Fibroblast of upper back skin (primary cell): ENCODE measurements at places on chromosomes 1 and 21.
A peak's percentile ranks its signal among the peaks of the same experiment; 100 is the strongest.

DNA sequence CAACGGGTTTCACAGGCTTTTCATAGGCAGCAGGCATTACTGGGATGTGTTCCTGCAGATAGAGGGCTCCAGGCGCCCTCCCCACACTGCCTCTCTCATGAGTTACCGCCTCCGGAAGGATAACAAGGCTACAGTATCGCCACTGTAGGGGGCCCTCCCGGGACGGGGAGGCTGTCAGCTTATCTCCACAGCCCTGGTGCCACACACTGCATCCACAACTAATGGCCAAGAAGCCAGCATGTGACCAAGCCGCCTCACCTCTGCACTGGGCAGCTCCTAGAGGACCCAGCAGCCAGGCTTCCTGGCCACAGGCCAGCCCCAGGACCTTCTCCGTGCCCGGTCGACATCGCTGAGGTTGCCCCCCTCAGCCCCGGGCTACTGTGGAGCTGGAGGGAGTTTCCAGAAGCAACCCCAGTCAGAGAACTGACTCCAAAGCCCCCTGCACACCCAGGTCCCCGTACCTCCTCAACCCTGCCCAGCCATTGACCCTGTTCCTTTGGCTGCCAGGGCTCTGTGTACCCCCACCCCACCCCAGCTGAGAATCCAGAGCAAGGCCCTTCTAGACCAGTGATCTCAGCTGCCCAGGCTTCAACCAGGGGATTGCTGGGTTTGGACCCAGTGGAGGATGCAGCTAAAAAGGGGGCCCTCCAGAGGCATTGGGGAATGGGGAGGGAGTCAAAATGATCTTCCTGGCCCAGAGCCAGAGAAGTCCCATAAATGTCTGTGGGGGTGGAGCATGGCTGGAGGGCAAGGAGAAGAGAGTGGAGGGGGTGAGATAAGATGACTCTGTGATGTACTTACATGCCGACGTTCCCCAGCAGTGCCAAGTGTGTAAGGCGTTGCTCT, 45.0 kb downstream of the NEK2 start:
- no peak for DNase-seq

DNA sequence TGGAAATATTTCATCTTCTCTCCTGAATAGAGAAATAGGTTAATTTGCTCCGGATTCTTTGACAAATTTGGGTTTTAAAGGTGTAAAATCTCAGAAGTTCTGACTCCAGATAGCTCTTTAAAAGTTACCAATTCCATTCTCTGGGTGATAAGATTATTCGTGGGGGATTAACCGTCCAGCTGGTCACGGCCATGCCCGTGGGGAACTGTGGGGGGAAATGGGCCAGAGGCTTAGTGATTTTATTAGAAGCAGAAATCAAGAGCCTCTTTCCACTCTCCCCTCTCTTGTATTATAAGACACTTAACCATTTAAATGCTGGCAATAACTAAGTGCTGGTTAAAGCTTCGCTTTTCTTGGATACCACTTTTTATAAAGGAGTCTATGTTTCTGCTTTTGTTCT, 376.4 kb upstream of the KAZN start:
- DNase-seq = no peak

DNA sequence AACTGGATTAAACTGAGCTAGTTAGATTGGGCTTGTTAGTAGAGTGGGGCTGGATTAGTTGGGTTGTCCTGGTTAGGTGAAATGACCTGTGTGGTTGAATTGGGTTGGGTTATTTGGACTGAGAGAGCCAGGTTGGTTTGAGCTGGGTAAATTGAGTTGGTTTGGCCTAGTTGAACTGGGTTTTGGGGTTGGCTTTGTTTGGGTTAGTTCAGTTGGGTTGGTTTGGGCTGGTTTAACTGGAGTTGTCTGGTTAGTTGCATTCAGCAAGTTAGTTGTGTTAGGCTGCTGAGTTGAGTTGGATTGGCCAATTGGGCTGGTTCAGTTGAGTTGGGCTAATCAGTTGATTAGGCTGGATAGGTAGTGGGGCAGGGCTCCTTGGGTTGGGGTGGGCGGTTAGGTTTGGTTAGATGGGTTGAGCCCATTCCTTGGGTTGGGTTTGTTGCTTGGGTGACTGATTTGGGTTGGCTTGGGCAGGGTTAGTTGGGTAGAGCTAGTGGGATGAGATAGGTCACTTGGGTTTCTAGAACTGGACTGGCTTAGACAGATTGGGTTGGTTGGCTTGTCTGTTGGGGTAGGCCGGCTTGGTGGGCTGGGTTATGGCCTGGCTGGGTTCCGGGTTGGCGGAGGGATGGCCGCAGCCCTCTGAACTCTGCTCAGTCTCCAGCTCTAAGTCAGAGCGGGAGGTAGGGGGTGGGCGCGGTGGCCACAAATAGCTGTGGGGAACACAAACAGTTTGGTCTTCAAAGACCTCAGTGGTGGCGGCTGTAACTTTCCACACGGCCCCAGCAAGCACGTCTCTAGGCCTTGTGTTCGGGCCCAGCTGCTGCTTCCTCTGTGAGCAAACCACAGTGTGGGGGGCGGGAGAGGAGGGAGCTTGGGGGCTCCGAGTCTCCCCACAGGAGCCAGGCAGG, 67.2 kb upstream of the RUNX3 start:
- DNase-seq = no peak

DNA sequence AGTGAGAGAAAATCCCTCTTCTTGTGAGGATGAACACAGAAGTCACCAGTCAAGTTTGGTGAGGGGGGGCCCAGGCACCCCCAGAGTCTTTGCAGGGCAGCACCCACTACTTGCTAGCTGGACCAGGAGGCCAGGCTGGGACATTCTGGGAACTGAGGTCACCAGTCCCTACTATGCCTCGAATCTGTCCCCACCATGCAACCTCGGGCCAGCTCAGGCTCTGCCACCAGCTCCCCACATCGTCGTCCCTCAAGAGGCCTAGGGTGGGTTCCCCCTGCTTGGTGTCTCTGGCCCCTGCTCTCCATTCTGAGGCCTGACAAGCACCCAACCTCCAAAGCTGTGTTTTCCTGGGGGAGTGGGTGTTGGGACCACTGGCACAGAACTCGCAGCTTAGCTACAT, 22.2 kb upstream of the ZNF678 start:
- DNase-seq = no peak

DNA sequence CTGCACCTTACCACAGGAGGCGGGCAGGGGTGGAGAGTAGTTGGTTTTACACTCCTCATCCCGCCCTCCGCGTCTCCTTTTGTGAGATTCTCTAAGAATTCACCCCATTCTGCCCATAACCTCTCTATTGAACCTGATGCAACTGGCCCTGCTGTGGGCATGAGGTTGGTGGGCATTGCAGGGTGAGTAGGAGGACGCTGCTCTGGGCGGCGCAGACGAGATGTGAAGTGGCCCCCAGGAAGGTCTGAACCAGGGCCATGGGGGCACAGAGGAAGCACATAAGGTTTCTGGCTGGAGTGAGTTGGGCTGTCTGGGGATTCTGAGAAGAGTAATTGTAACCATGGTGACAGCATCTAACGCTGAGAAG, 8.8 kb downstream of the PADI1 start:
- no peak for DNase-seq

GRCh38 chr1:6596351-6596750, 6.3 kb downstream of the KLHL21 start:
- no peak for DNase-seq

DNA sequence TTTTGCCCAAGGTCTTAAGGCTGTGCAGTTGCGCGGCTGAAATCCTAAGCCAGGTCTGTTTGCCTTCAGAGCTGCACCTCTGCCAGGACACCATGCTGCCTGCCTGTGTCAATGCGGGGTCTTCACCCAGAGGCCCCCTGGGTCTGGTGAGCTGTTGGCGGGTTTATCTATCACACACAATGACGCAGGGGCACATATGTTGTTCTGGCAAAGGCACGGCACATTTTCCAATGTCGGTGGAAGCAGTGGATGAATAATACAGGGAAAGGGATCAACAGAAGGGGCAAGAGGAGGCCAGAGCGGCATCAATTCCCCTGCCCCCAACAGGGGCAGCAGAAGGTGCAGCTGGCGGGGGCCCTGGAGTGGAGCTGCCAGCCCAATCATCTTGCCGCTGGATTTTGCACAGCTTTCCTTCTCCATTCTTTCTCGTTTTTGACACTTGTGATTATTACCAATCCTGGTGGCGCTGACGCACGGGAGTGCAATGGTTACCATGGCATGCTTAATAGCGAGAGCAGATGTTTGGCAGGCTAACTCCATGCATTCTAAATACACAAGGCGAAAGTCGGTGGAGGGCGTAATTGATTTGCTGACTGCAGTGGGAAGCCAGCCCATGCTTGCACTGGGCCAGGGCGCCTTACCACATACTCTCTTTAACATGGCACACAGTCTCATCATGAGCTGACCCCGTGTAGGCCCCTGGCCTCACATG, 45.8 kb upstream of the CYP2J2 start:
- peak; percentile 48 for DNase-seq

GRCh38 chr1:172513479-172513878, 19.5 kb upstream of the SUCO start:
- no peak for DNase-seq

DNA sequence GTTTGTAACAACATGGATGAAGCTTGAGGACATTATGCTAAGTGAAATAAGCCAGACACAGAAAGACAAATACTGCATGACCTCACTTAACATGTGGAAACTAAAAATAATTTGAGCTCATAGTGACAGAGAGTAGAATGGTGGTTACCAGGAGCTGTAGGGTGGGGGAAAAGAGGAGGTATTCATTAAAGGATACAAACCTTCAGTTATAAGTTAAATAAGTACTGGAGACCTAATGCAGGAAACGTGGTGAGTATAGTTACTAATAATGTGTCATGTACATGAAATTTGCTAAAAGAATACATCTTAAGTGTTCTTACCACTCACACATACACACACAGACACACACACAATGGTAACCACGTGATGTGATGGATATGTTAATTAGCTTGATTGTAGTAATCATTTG, 86.7 kb downstream of the NGF start:
- DNase-seq = peak; percentile 87

- DNase-seq = no peak
Measured at GRCh38 chr1:189463166-189463565, 1014.5 kb downstream of the BRINP3 start.

GRCh38 chr1:204435872-204436271, 24.3 kb upstream of the PPP1R15B start:
- no peak for DNase-seq

GRCh38 chr1:164763098-164763497, 204.1 kb downstream of the PBX1 start:
- no peak for DNase-seq

- no peak for DNase-seq
Measured at GRCh38 chr1:173853074-173853473, 14.7 kb downstream of the GAS5 start.

DNA sequence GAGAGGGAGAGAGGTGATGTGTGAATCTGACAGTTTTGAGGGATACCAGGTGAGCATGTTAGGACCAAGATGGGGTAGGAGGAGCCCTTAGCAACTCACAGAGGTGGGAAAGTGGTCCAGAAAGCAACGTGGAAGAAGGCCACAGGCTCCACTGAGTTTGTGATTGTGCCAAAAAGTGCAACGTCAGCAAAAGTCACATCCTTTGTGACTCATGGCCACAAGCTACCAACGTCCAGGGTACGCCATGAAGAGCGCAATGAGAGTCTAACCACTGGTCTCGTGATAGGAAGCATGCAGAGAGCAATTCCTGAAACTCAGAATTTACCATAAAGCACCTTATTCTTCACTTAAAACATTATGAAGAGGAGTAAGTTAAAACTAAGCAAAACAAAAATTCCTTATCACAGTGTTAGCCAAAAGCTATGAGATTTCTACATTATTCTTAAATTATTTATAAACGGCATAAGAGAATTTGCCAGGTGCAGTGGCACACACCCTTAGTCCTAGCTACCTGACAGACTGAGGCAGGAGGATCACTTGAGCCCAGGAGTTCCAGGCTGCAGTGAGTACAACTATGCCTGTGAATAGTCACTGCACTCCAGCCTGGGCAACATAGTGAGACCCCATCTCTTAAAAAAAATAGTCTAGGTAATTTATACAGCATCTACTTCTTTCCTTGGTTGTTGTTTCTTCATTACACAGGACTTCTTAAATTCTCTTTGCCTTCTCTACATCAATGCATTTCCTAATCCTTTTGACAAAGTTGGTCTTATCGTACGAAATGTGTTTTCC, 55.2 kb downstream of the COLGALT2 start:
- no peak for DNase-seq

GRCh38 chr1:29279951-29280391, 43.6 kb downstream of the PTPRU start:
- no peak for DNase-seq

- peak; percentile 55 for DNase-seq
Measured at GRCh38 chr1:160362168-160362957, 4.5 kb upstream of the NHLH1 start.

- no peak for DNase-seq
Measured at GRCh38 chr1:163300568-163300967, 21.2 kb upstream of the NUF2 start.

GRCh38 chr1:198664068-198664788, 25.4 kb downstream of the PTPRC start:
- no peak for DNase-seq

GRCh38 chr1:207109004-207109403, 5.0 kb downstream of the C4BPA start:
- DNase-seq = no peak

- peak; percentile 97 for DNase-seq
Measured at GRCh38 chr1:92831762-92832536, at the start of gene RPL5. Gene RPL5, plus strand, starts transcription at chr1:92832040. Its CDS starts 75 bp downstream, at chr1:92832115.

GRCh38 chr1:170377896-170378634, 153.9 kb upstream of the GORAB start:
- DNase-seq = peak; percentile 28

DNA sequence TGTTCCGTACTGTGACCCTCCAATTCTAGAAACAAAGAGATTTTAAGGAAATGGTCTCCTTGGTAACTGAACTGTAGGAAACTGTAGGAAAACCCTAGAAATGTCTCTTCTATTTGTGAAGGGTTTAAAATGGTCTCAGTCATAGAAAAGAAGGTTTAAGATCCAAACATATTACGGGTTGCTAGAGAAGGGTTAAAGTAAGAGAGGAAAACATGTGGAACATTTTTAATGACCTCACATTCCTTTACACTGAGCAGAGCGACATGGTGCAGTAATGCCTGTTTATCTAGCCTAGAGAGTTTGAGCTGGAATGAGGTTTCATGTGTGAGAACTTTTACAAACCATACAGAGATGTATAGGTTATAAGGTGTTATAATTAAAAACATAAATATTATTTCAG, 36.9 kb upstream of the C1orf105 start:
- peak; percentile 84 for DNase-seq

GRCh38 chr1:13828454-13829151, 128.6 kb downstream of the PRDM2 start:
- no peak for DNase-seq

DNA sequence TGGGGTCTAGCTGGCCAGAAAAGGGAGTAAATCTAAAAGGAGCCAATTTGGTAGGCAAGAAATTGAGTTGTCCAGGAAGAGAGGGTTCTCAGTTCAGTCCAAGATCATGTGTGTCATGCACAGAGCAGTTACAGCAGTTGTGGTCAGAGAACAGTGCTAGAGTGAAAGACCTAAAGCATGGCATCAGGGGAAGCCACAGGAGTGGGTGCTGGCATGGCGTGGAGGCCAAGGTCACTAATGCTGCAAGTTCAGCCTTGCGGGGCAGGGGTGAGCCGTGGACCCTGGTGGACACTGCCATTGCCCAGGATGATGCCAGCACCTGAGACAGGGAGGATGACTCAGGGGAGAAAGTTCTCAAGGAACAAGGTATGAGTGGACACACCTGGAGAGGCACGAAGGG, 16.6 kb upstream of the TMEM125 start:
- DNase-seq = no peak

- no peak for DNase-seq
Measured at GRCh38 chr21:42922918-42923317, 2.5 kb downstream of the ERVH48-1 start.
